Renal pelvis (tissue), 12 donors: ENCODE measurements at places on chromosomes 6 and 20.

DNA sequence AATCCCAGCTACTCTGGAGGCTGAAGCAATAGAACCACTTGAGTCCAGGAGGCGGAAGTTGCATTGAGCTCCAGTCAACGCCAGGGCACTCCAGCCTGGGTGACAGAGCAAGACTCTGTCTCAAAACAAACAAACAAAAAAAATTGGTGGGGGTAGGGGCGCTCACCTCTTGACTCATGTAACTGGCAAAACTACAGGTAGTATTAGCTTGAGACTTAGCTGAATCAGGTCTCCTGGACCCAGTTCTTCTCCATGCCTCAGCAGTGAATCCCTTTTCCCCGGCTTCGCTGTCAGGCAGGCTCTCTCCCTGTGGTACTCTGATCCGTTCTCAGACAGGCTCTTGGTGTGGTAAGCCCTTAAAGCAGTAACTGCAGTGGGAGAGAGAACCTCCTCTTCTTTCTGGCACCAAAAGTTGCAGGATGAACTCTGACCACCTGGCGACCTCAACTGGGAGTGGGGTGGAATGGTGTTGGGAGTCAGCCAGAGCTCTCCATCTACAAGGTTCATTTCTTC, 12.9 kb downstream of the SLC9A8 start:
- DNase-seq = no peak

GRCh38 chr6:169937389-169938261, 186.2 kb downstream of the ERMARD start:
- DNase-seq = no peak

GRCh38 chr6:41073203-41073967, 611 bp downstream of the NFYA start:
- peak; percentile 91 for DNase-seq

GRCh38 chr6:55997223-55997874, 122.0 kb upstream of the BMP5 start:
- DNase-seq = no peak

DNA sequence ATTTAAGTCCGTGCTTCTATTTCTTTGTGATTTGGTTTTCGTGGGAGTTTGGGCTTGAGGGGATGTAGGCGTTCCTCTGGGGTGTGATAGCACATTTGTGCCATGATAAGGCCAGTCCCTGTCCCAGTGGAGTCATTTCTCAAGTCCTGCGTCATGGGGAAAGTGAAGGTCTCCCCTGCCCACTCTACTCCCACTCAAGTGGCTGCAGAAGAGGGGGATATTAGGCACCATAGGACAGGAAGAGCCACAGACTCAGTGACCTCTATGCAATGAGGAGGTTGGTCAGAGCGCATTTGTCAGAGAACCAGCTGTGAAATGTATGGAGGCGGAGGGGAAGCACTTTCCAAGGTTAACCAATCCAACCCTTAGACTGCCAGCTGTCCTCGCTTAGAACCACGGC, 51.9 kb upstream of the EDN1 start:
- no peak for DNase-seq

GRCh38 chr6:44800784-44801592, 413.5 kb downstream of the CDC5L start:
- no peak for DNase-seq

GRCh38 chr6:35587167-35587566, 74.5 kb upstream of the TULP1 start:
- no peak for DNase-seq

- DNase-seq = no peak
Observed at GRCh38 chr6:147106759-147107401, 97.3 kb upstream of the STXBP5 start.

- no peak for DNase-seq
Observed at GRCh38 chr20:53223626-53224172, 251.5 kb downstream of the TSHZ2 start.

GRCh38 chr20:4813863-4814695, 92.4 kb downstream of the PRND start:
- DNase-seq = no peak

- no peak for DNase-seq
Observed at GRCh38 chr20:1478566-1478965, 11.9 kb upstream of the NSFL1C start.

- no peak for DNase-seq
Observed at GRCh38 chr20:5829241-5829809, 79.1 kb downstream of the SHLD1 start.

GRCh38 chr6:90127595-90127994, 169.0 kb downstream of the BACH2 start:
- no peak for DNase-seq

- no peak for DNase-seq
Observed at GRCh38 chr6:96542702-96543101, 20.2 kb upstream of the FHL5 start.

DNA sequence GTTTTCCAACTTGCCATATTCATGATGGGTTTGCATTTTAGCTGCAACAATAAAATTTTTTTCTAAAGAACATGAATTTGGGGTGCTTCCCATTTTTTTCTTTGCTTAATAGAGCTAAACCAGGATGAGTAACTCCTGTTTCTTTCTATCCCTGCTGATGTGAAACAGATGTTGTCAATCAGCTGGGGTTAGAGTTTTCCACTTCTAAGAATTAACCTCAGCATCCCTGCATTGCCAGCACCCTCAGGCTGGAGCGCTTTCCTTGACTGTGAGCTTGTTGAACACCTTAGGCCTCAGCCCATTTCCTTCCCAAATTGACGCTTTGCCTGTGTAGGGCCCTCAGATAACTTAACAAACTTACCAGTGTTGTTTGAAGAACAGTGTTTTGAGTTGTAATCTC, 74.5 kb downstream of the PTPN1 start:
- no peak for DNase-seq

- DNase-seq = no peak
Observed at GRCh38 chr6:140572129-140572528, 1197.7 kb upstream of the CITED2 start.

DNA sequence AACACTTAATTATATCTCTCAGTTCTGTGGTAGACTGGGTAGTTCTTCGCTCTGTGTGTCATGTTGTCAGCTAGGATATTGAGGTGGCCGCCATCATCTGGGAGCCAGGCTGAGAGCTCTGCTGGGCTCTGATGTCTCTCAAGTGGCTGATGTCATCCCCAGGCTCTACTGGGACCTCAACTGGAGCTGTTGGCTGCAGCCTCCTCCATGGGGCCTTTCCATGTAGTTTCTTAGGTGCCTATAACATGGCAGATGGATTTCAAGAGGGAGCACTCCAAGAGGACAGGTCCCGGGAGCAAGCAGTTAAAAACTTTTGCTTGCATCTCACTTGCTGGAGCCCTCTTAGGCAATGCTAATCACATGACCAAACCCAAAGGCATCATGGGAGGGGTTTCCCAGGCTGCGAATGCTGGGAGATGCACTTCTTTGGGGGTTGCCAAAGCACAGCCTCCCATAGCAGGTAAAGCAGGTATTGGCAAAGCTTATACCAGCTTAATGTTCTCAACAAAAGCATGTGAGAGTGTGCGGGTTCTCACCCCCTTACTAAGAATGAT, 129.8 kb downstream of the TMEM242 start:
- no peak for DNase-seq

DNA sequence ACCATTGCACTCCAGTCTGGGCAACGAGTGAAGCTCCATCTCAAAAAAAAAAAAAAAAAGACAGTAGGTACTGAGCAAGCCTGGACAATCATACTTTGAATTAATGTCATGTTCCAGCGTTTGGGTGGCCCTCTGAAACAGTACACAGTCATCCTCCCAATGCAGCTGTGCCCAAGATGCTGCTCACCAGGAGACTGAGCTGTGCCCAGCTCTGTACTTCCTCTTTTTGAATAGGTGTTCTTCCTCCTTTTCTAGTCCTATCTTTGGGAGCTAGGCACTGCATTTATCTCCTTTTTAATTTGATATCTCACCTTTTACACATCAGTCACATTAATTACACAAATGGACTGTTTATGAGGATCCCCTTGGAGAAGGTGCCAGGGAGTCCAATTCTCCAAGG, 101.5 kb downstream of the RPP40 start:
- no peak for DNase-seq

DNA sequence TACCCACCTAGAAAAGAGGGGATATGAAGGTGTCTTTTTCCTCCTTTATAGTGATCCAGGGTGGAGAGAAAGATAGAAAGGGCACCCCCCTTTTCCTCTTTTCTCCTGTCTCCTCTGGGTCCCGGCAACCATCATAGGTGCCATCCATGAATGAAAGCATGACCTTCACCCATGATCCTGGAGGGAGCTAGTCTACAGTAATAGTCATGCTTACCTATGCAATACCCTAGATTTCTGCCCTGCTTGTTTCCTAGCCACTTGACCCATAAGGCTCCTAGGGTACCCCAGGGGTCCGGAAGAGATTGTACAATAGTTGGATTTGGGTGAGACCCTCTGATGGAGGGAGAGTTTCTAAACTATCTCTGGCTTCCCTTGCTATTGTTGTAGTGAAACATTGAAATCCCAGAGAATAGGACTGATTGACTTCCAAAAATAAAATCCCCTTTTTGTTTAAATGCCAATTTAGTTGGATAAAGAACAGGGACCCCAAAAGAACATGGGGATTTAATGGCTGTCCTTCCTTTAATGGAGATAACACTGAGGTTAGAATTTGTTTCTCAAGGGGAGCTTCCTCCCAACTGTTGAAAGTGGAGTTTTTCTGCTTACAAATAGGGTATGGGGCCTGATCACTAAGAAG, 366.8 kb upstream of the KHDRBS2 start:
- DNase-seq = no peak

DNA sequence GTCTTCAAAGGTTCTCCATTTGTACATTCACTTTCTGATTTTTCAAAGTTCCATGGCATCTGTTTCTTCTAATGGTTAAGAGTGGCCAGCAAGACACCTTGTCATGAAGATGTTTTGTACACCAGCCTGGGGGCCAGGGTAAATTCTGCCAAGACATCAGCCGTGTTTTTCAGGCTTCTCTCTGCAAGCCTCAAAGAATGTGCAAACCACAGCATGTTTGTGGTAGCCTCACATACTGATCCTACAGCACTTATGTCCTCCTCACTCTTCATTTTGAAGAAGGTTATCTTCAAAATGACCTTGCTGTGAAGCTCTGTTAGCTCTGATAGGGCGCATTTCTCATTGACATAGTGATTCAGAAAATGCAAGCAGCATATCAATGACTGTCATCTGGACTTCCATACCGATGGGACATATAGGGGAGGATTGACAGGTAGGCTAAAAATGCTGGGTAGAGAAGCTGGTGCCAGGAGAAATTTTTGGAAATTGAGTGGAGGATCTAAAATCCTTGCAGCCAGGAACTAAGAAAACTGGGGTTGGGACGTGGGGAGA, 59.3 kb upstream of the SPTLC3 start:
- DNase-seq = no peak

GRCh38 chr6:44727651-44728630, 340.4 kb downstream of the CDC5L start:
- no peak for DNase-seq

DNA sequence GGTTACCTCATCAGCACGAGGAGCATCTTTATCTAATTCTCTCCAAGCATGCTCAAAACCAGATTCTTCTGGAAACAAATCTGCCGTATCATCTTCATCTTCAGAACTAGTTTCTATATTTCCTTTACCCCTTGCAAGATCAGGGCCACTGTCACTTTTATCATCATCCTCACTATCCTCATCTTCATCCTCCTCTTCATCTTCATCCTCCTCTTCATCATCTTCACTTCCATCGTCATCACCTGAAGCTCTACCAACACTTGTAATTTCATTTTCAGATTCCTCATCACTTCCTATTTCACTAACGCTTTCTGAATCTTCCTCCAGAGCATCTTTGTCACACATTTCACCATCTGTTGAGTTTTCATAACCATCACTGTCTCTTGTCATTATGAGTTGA, 8.9 kb downstream of the ESF1 start:
- DNase-seq = no peak

DNA sequence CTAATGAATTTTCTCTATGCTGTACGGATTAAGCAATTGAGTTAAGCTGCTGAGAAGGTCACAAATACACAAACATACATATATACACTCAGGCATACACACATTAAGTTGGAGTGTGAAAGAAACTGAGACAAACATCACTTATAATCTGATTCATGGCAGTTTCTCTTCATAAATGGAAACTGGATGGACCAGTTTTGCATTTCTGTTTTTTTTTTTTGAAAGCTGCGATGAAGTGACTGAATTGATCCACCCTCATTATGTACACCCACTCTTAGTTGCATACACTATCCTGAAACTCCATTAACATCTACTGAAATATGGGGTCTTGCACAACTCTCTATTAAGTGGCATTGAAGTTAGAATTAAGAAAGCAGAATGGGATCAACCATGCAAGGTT, 32.9 kb upstream of the TENT5A start:
- DNase-seq = no peak

DNA sequence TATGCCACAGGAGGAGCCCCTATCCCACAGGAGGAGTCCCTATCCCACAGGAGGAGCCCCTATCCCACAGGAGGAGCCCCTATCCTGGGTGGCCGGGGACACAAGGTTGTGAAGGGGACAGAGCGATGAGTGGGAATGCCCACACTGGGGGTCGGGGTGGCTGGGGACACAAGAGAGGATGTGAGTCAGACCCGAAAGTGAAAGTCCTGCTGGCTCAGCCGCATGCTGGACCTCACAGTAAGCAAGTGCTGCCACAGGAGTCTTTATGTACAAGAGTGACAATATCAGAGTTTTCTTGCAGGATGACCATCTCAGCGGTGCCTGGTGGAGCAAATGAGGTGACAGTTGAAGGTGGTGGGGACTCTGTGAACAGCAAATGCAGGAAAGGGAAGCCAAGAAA, 93.7 kb downstream of the PSMB1 start:
- DNase-seq = no peak

GRCh38 chr20:51507216-51508036, 35.1 kb downstream of the NFATC2 start:
- DNase-seq = peak; percentile 54

DNA sequence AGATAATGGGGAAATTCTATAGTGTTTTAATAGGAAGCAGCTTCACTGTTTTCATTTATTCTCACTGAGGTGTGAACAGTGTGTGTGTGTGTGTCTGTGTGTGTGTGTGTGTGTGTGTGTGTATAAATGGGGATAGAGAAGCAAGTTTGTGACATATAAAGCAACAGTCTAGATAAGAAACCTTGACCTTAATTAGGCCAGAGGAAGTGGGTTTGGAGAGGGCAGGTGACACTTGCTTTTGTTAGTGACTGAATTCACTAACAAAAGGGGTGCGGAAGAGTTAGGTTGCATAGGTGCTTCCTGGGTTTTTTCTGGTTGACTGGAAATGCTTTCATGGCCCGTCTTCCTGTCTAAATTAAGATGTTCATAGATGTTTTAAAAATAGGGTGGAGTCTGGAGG, 515.7 kb upstream of the FLRT3 start:
- DNase-seq = no peak

DNA sequence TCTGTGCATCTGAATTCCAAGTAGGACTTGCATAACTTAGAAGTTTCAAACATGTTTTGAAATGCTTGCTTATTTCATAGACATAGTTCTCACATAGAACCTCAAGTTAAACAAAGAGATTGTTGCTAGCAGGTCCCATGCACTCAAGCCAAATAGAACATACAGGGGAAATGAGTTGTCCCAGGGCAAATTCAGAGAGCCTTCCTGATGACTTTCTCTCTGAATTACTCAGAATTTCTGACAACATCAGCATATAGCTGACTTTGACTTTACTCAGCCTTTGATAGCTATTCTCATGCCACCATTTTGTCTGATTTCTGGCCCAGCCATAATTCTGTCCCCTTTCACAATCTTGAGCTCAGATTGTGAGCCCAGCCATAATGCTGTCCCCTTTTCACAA, 333.2 kb upstream of the PLCB4 start:
- no peak for DNase-seq

GRCh38 chr20:62387219-62387913, 463 bp downstream of the RPS21 start:
- no peak for DNase-seq
